Left ventricle myocardium inferior (tissue), 1 donor: ENCODE measurements at places on chromosomes 4 and X.

GRCh38 chrX:48511560-48511959 lies 2.8 kb downstream of the PORCN start:
- no peak for DNase-seq

GRCh38 chrX:134694333-134695322 lies 36.4 kb upstream of the PLAC1 start:
- DNase-seq = no peak

- DNase-seq = no peak
These were observed 38.6 kb downstream of the UNC5C start for GRCh38 chr4:95510145-95510544.

- DNase-seq = no peak
These were observed 204.8 kb upstream of the RASGEF1B start for GRCh38 chr4:81676537-81676936.

- DNase-seq = no peak
These were observed 226.4 kb downstream of the MAGEB5 start for GRCh38 chrX:26442340-26442739.

- no peak for DNase-seq
These were observed 106.8 kb downstream of the ARSJ start for GRCh38 chr4:113872426-113873260.

DNA sequence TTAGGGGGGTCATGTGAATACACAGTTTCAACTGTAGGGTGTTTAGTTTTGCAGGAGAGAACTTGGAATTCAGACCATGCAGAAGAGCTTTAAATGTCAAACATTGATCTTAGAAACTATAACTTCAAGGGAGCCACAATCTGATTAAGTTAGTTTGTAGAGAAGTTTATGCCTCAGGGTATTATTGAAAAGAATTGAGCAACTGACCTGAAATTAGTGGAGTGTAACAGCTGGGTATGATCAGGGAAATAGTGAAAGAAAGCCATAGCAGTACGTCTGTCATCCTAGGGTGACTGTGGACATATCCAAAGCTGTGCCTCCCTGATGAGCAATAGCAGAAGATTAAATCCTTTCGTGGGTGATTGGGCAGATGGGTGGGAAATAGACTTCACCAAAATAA lies 63.8 kb downstream of the FAM47B start:
- DNase-seq = no peak

- DNase-seq = no peak
These were observed 173.6 kb upstream of the NRK start for GRCh38 chrX:105648732-105649131.

- DNase-seq = no peak
These were observed 200.0 kb upstream of the FTHL17 start for GRCh38 chrX:31271615-31272471.

DNA sequence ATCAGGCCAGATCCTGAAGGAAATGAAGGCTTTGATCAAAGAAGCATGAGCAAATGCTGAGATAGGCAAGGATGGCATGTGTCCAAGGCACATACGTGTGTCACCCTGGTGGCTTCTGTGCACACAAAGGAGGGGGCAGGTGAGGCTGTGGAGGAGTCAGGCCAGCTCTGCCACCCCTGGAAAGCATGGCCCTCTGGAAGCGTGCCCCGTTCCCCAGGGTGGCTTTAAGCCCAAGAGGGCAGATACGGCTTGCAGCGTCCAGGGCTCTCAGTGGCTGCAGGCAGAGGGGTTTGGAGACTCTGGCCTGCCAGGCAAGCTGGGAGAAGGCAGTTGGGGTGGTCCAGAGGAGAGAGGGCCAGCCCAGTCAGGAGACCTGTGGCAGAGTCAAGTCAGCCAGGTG lies 25.6 kb downstream of the PNMA6E start:
- DNase-seq = no peak

DNA sequence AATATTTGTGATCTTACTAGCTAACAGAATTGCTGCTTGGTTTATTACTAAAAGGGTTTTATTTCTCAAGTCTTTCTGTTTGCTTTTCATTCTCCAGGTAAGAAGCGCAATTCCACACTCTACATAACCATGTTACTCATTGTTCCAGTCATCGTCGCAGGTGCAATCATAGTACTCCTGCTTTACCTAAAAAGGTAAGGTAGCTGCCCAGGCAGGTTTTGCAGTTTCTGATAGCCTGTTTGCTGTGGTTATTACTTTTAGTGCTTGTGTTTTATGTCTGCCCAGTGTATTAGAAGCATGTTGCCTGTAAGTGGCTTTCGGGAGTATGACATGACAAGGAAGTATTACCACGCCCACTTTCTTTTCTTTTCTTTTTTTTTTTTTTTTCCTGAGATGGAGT lies 46.4 kb downstream of the IL13RA1 start:
- no peak for DNase-seq

- DNase-seq = no peak
These were observed 1.4 kb downstream of the KLHL34 start for GRCh38 chrX:21656587-21657317.

DNA sequence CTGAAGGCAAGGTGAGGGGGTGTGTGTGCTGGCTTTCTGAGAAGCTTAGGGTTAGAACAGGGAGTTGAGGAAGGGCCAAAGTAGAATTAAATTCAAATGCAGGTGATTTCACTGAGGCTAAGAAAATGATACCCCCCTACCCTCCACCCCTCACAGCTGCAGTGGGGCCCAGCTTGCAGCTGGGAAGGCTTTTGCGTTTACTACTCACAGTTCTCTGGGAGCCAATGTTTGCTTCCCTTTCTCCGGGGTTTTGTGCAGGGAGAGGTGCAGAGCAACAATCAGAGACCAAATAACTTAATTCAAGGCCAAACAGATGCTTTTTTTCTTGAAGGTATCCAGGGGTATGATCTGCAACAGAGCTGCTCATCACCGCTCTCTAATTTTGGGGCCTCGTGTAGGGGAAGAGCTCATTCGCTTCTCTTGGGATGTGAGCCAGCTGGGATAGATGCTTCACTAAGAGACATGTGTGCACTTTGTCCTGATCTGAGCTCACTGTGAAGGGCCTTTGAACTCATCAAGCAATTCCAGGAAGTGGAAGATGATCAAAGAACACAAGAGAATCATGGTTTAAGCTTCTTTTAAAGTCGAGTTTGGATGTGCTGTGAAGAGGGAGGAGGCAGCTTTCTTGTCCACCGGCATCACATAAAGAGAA lies 122.7 kb upstream of the C1GALT1C1 start:
- no peak for DNase-seq

DNA sequence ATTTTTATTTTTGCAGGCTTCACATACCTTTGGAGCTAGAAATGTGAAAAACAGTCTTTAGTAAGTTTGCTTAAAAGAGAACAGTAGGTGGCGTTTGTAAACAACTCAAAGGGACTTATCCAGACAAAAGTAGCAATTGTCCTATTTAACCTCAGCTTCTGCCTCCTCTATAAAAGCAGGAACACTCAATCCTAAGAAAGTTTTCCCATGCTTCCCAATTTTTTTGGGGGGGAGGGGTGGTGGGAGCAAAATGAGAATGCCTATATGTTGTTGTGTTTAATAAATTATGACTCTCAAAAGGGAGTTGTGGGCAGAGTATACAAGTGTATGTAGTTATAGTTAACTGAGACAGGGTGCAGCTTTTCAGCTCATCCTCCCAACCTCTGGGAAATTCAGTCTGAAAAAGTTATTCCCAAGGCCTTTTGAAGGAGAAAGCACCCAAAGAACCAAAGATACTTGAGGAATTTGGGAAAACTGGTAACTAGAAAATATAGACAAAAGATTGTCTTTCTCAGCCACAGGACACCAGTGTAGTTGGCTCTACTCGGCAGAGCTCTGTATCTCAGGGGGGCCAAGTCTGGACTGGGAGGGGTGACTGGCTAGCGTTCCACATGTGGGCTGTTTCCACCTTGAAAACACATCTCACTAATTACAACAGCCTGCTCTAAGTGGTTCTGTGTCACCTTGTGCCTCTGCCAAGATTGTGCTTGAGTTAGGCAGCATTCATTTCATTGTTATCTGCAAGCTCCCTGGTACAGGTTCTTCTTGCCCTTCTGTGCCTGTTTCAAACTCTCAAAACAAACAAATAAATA lies 2.8 kb downstream of the SFRP2 start:
- no peak for DNase-seq

DNA sequence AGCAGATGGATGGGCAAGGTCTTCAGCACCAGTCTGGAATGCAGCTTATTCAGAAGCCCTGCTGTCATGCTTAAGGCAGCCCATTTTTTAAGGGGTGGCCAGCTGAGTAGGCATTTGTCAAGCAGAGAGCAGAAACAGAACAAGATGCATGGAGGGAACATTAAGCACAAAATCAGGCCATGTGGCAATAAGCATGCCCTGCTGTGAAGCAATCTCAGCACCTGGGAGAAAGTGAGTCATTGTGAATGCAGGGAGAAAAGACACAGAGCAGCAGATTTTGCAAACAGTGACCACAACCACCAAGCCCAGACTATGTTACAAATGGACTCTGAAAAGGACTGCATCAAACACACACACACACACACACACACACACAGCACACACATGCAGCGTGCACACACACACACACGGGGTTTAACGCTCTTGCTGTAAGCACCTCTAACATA lies 94.1 kb upstream of the GALNT7 start:
- DNase-seq = no peak

GRCh38 chr4:2332201-2332975 lies 70.5 kb upstream of the MXD4 start:
- DNase-seq = no peak
